ENCODE measurements at places on chromosomes 1 and 21.

DNA sequence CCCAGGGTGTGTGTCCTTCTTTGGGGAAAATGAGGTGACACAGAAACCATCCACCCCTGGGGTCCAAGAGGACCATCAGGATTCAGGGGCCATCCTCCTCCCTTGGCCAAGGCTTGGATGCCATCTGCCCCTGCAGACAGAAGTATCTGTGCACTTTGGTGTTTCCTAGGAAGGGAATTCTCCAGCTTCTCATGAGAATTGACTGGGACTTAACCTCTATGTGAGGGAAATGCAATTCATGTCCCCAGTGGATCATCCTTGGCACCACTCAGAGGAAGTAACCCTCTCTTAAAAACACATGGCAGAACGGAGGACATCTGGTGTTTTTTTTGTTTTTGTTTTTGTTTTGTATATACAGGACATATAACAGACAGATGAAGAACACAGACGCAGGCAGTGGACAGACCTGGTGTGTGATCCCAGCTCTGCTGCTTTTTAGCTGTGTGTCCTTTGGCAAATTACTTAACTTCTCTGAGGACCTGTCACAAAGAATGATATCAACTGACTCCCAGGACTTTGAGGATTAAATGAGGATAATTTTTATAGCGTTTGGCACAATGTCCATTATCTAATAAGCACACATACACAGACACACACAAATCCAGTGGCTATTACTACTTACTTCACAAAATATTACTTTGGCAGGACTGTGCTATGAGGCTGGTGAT is 3.8 kb downstream of the TNN start:
- DNase-seq: no peak

GRCh38 chr1:178495158-178495557 is 1.6 kb downstream of the CLEC20A start:
- no peak for DNase-seq

- no peak for DNase-seq
Observed at GRCh38 chr1:103958699-103959098, 209.0 kb downstream of the AMY1C start.

DNA sequence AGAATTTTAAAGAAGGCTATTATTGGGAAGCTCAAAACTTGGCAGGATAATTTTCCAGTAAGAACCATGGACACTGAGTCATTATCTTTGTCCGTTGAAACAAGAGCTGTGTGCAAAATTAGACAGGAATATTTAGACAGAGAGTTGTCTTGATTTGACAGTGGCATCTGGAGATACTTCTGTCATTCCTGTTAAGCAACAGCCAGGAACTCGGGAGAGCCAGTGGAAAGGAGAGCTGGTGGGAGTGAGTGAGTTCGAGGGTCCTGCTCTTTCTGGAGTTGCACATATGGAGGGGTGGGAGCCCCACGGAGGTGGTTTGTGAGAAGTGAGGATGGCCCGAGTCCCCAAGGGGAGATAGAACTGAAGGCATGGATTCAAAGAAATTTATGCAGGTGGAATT is 3.1 kb downstream of the COQ8A start:
- DNase-seq: no peak

GRCh38 chr1:201565024-201565730 is 26.2 kb downstream of the NAV1 start:
- DNase-seq: no peak

DNA sequence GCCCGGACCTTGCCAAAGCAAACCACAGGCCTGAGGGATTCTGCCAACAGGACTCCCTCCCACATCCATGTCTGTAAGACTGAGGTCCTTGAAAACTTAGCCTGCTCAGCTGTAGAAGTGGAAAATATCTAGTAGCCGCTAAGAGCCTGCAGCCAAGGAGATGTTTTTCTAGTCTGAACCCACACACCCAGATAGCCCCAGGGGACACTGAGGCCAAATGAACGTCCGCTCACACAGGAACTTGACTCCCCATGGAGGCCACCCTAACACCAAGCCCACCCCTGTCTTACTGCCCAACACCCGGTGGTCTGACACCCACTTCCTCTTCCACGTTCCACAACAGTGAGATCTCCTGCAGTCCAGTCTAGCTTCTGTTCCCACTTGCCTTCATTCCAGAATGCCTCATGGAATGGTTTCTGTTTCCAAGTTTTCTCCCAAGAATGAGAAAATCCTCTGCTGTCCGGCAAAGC is 174.8 kb downstream of the PLPP3 start:
- peak; percentile 44 for DNase-seq

- DNase-seq: no peak
Observed at GRCh38 chr1:169151338-169151837, 44.9 kb downstream of the ATP1B1 start.

DNA sequence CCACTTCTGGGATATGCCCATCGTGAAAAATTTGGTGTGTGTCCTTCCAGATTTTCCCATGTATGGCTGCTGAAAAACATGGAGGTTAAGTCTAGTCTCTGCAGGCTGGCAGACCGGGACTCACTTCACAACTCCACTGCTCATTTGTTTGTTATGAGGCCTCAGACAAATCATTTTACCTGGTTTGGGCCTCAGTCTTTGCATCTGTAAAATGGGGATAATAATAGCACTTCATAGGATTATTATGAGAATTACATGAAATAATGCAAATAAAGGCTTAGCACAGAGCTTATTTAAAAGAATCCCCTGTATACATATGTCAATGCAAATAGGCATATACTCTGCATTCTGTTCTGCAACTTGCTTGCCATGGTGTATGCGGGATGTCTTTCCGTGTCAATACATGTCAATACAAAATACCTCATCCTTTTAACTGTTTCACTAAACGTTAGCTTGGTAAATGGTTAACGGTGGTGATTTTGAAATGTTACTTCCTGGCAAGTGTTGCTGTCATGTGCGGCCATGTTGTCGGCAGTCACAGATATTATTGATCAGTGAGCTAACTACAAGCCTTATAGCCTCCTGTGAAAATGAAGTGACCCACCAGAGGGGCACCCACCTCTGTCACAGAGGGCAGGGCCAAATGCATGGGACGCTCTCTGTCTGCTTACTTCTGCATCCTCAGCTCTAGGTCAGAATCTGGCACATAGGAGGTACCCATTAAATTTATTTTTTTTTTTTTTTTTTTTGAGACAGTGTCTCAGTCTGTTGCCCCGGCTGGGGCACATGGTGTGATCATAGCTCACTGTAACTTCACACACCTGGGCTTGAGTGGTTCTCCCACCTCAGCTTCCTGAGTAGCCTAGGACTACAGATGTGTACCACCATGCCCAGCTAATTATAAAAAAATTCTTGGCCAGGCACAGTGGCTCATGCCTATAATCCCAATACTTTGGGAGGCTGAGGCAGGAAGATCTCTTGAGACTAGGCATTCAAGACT is 4.3 kb downstream of the LCK start:
- no peak for DNase-seq

DNA sequence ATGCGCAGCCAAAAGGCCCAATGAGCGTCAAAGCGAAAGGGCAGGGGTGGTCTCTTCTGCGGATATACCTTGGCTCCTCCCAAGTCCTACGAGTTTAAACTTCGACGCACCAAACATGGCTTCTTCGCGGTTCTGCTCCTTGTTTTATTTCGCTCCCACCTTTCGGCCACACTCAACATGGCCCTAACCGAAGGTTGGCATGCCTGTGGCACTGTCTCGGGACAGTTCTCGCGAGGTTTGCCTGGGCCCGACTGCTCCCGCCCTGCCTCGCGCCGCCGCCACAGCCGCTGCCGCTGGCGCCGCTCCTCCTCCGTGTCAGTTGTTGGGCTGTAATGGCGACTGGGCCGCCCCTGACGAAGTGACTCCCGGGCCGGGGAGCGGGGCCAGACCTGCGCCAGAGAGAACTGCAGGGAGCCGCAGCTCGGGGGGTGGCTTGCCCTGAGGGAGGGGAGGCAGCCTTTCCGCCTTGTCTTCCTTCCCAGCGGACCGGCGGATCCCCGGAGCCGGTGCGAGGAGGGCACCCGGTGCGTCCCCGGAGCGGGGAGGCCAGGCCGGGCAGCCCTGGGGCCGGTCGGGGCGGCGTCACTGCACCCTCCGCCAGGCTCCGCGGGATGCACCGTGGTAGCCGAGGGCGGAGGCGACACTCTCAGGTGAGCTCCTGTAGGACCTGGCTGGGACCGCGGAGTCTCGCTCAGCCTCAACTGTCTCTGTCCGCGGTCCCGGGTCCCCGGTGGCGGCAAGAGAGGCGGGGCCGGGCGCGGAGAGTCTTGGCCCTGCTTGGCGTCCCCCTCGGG is at the start of gene CEP350:
CEP350 (plus strand) TSS at position 318 of the 794 bp plus-strand sequence. CDS start 31,372 bp downstream, outside the sequence.
- peak; percentile 99 for DNase-seq

DNA sequence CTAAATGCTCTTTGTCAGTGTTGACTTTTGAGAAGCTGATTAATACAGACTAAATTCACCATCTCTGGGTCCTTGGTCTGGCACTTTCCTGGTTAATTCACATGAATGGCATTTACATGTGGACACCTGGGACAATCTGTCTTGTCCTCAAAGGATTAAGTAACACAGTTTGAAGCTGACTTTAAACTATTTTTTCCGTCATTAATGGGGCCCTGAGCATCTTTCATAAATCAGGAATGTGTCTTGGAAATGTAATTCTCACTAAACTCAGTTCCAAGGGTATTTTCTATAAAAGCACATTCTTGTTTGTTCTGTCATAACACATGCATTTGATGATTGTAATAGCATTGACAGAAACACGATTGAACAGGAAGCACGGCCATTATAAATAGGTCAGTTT is 26.7 kb upstream of the NBL1 start:
- DNase-seq: peak; percentile 48

DNA sequence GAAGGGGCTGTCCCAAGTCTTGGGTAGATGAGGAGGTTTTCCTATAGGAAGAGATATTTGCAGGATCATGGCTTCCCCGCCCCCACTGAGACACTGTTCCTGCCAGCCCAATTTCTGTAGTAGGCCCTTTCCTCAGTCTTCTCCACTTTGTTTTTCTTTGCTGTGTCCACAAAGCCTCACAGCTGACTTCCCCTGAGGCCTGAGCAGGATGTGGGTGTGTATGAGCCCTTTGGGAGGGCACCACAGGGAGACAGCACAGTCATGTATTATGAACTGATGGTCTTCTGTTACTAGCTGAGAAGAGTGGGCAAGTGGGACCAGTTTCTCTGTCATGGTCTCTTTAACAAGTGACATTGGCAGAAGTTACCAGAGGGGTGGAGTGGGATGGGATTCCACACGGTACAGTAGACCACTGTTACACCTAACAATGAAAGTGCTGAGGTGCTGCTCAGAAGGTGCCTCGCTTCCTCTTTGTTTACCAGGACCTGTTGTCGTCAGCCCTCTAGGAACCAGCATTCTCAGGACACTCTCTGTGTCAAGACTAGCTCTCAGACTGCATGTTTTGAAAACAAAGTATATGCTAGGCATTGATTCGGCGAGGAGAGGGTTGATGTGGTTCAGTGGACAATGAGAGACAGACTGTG is 253.8 kb upstream of the HOOK1 start:
- peak; percentile 10 for DNase-seq
